ENCODE measurements at places on chromosomes 12 and 14. TPM values are rescaled to one million over a fixed set of nuclear protein-coding genes. Genes with fewer than 3 reads are reported as not detected.

DNA sequence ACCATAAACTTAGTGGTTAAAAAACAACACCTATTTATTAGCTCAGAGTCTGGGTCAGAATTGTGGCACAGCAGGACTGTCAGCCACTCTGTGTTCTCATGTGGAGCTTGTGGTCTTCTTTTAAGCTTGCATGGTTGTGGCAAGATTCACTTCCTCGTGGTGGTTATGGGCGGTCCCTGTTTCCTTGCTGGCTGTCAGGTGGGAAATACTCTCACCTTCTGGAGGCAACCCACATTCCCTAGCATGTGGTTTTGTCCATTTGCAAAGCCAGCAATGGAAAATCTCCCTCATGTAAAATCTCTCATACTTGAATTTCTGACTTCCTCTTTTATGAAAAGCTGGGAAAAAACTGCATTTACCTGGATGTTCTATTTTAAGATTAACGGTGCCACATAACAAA is 229.8 kb downstream of the ALX1 start:
- DNase-seq: no peak

DNA sequence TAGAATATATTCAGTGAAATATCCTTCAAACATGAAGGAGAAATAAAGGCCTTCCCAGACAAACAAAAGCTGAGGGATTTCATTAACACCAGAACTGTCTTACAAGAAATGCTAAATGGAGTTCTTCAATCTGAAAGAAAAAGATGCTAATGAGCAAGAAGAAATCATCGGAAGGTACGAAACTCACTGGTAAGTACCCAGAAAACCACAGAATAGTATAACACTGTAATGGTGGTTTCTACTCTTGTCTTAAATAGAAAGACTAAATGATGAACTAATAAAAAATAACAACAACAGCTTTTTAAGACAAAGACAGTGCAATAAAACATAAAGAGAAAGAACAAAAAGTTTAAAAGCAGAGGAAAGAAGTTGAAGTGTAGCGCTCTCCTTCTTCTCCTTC is 18.7 kb upstream of the RNF212B start:
- no peak for DNase-seq

Gene GLIPR1L1
- polyA plus RNA-seq: not detected

DNA sequence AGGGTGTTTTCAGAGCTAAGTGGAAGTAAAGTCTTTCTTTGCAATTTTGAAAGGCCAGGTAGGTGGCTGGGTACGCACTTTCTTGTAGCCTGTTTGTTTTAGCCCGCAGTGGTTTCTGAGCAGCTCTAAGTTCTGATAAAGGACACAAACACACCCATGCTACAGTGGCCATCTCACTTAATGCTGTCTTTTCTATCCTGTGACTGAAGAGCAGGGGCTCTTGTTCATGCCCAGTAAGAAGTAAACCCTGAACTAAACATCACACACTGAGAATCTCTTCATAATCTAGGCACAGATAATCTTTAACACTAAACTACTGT is 427.2 kb downstream of the RAD51B start:
- no peak for DNase-seq

DNA sequence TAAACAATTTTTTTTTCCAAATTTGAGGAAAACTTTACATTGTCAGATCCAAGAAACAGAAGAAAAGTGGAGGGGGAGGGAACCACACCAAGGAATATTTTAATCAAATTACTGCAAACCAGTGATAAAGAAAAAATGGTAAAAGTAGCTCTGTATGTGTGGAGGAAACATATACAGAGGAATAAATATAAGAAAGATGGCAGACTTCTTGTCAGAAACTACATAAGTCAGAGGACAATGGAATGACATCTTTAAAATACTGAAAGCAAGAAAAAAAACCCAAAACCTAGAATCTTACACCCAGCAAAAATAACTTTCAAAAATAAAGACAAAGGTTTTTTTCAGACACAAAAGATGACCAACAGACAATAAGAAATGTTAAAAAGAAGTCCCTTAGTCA is 10.2 kb upstream of the LLPH start:
- no peak for DNase-seq

Gene FGF6
- not detected for polyA plus RNA-seq

DNA sequence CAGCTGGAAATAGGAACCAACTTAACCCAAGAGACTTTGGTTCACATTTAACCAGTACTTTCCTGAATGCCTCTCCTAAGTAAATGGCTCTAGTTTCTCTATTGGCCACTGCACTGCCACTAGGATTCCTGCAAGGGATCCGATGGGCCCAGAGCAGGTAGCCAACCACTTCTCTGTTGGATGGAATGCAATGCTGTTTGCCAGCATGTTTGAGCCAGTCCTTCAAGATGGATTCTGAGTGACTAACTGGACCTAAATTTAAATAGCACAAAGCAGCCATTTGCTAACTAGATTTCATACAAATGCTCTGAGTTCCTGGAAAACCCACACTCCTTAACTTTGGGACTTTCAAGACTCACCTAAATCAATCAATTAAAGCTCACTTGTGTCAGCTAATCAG is 9.5 kb upstream of the CLEC2D start:
- no peak for DNase-seq

GRCh38 chr12:131443019-131444000 is 267.6 kb upstream of the SFSWAP start:
- no peak for DNase-seq

DNA sequence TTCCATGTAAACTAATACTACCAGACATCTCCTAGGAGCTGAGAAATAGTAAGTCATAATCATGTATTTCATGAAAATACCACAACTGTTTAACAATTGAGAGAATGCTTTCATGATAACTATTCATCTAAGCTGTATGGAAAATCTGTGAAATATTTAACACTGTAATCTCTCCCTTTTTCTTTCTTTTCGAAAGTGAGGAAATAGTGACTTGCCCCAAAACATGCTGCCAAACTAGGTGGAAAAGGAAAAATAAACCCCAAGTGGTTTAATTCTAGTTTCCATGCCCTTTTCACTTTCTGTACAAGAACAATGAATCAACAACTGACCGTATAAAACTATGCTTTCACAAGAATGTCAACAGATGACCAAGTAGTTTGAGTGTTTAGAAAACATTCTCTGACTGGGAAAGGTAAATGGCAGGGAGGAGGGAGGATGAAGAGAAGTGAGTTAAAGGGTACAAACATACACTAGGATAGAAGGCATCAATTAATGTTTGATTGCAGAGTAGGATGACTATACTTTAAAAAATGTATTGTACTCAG is 147.5 kb upstream of the AVPR1A start:
- DNase-seq: no peak

Gene SMOC1
- polyA plus RNA-seq: 1.2 TPM

- peak; percentile 25 for DNase-seq
Observed at GRCh38 chr12:130846369-130846768, 7.3 kb upstream of the STX2 start.

- DNase-seq: no peak
Observed at GRCh38 chr14:68327231-68327630, 465.6 kb downstream of the ZFP36L1 start.

DNA sequence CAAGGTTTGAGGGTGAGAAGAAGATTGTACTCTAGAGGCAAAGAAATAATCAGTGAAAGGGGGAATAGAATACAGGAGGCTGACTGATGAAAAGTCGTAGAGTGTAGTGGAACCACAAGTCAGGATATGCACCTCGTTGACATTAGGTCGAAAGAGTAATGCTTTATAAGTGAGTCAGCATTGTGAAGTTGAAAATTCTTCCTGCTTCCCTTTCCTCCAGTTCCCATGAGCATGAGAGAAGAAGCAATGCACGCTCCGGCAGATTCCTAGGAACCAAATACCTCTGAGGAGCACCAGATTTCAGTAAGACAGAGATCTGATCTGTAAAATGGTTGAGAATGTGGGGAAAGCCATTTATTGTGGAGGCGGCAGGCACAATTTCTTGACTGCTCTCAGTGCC is 16.5 kb downstream of the CCER1 start:
- DNase-seq: no peak

DNA sequence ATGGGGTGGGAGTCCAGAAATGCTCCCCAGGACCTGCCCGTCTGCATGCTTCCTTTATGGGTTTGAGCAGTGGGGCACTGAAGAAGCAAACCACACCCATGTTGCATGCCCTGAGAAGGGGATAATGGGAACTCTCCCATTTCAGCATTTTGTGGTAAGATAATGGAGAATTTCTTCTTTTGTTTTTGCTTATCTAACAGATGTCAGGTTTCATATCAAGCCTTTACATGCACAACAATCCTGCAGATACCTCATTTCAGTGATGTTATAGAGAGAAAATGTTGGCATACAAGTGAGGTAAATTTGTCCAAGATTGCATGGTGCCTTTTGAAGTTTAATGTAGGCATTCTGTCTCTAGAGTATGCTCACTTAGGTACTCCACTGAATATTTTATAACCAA is 177.0 kb downstream of the ALX1 start:
- no peak for DNase-seq

GRCh38 chr12:169528-170370 is 44.2 kb downstream of the SLC6A12 start:
- peak; percentile 59 for DNase-seq

- no peak for DNase-seq
Observed at GRCh38 chr12:117845271-117845904, 123.4 kb downstream of the KSR2 start.

DNA sequence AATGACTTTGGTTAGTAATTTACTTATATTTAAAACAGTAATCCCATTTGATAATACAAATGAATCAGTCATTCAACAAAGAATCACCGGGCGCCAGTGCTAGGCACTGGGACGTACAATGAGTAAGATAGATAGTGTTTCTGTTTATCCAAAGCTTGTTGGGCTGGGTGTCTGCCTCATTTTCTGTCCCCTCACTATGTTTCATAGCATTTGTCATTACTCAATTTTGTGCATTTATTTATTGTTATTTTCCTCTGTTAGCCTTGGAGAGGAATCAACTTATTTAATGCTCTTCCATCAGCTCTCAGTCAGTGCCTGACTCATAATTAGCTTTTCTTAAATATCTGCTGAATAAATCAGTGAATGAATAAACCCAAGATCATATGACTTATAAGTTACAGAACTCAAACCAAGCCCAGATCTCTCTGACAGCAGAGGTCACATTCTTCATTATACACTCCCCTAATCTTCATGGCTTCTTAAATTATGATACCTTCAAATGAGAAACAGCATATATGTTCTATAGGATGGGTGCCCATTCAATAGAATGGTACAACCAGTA is 86.2 kb downstream of the TSPAN8 start:
- DNase-seq: no peak

DNA sequence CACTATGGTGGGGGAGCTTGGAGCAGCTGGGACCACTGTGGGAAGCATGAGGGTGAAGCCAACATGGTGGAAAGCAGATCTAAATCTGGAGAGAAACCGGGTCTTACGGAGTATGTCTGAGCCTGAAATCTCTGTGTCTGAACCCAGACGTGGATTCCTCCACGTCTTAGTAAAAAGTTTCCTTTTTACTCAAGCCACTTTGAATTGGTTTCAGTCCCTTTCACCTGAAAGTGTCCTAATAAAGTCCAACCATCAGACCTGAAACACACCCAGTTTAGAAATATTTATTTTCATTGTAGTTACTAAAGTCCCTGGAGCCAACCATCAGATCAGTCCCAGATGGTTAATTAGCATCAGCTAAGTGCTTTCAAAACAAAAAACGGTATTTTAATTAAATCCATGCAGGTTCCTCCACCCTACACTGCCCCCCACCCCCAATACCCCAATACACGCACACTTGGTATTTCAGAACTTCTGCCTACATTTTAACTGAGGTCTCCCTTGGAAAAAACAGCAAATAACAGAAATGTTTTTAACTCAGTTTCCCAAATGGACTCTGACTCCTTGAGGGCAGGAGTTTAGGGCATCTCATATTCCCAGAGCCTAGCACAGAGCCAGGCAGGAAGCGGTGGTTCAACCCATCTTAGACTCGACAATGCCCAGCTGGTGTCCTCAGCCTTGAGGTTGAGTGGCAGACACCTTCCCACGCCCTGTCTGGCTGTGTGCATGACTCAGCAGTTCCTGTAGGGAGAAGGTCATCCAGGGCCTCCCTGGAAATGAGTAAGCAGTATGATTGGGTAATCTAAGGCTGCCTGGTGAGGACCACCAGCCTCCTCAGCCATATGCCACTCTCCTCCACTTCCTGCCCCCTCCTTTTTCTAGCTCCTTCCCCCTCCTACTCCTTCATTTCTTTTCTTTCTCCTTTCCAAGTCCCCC is 175.8 kb downstream of the TTC8 start:
- DNase-seq: no peak

Gene PRH2
- not detected for polyA plus RNA-seq

DNA sequence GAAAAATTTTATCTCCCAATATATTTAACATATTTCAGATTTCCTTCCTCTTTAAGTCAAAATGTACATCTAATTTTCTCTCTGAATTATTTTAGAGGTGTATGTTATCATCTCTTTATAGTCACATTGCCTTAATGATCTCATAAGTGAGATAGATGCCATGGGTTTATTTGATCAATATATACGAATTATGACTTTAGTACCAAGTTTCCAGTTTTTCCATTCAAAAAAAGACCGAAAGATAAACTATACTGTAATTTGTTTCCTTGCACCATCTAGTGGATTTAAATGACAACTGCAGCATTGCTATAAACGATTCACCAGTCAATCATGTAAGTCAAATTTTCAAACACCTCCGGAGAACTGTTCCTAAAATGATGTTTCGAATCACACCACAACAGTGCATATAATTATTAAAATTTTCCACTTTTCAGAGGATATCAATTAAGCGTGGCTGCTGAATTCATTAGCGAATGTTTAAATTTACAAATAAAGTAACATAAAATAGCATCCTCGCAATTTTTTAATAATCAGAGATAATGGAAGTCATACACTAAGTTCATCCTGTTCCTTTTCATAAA is 419 bp upstream of the ATXN7L3B start:
- DNase-seq: no peak

Gene ZNF384
- 19.7 TPM for polyA plus RNA-seq

DNA sequence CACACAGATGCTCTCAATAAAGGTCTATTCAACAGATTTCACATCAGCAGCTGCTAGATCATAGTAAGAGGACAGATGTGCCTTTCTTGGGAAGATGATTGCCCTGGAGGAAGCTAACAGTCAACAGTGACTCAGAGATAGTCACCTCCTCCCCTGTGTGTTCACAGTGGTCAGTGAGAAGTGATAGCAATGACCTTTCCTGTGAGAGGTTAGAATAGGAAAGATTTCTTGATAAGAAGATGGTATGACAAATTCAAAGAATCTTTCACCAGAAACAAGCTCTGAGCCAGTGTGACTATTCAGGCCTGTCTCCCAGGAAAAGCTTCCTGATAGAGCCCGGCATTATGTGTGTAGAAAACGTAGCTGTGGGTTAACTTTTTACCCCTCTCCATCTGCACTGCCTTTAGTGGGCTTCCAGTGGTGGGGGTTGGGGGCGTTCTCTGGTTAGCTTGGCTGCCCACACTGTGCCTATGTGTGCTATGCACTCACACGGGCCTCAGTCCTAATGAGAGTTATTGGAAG is 66.4 kb upstream of the ARHGAP5 start:
- no peak for DNase-seq
